ENCODE measurements at places on chromosomes 7 and 10.

GRCh38 chr7:146150153-146150552 is 33.6 kb downstream of the CNTNAP2 start:
- no peak for DNase-seq

- DNase-seq = no peak
Measured at GRCh38 chr10:9060314-9060713, 1005.8 kb downstream of the GATA3 start.

DNA sequence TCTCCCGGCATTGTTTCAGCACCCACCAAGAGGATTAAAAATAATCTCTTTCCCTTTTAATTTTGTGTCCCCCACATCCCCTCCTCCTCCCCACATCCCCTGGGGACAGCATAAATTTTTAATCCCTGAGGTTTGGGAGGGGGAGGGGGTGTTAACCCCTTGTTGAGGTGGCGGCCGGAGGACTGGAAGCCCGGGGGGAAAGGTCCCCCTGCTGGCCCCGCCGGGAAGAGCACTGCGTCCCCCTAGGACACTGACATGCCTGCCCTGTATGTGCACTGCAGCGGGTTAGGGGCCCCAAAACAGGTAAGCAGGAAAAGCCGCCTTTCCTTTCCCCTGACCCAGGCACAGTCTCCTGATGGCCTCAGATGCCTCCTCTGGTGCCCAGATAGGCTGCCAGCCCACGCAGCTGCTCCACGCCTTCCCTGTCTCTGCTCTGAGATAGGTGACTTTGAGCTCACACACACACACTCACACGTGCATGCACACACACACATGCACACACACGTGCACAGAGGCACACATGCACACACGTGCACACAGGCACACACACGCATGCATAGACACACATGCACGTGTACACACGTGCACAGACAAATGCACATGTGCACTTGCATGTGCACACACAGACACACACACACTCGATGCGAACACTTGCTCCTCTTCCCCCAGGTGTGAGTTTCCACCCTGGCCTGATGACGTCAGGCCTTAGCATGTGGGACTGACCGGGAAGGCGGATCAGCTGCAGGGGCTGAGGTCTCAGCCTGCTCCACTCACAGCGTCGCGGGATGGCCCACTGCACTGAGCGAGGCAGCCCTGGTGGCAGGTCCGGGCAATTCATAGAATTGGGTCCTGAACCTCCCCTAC is 12.3 kb downstream of the CNPY1 start:
- DNase-seq = no peak

- DNase-seq = no peak
Measured at GRCh38 chr7:149732611-149733010, 40.8 kb downstream of the ZNF467 start.

- DNase-seq = no peak
Measured at GRCh38 chr7:130966246-130967009, 232.4 kb upstream of the KLF14 start.

DNA sequence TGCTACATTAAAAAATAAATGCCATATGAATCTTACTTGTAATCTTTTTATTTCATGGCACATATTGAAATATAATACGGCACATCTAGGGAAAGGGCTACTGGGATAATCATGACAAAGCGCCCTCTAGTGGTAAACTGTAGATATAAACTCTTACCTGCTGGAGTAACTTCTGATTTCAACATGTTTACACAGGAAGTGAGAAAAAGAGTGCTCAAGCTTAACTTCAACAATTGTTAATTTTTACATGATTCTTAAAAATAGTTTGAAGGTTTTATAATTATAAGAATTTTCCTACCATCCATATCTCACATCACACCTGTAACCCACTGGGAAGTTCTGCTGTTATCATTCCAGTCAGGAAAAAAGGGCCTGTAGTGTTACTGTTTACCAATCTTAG is 2.0 kb upstream of the HEPACAM2 start:
- DNase-seq = peak; percentile 50

DNA sequence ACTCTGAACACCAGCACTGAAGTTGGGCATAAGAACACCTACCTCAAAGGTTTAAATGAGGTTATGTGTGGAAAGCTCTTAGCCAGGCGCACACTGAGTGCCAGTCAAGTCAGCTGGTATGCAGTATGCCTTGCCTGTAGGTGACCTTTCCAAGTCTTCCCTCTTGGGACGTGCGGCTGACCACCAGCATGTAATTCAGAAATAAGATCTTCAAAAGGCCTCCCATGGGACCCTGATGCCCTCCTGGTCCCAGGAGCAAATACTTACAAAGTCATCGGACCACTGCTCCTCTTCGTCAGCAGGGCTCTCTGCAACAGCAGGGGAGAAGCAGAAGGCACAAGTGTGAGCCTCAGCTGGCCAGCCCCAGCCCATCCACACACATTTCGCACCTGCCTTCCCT is 40.8 kb downstream of the BLNK start:
- DNase-seq = no peak

- no peak for DNase-seq
Measured at GRCh38 chr7:22200238-22200637, 156.7 kb downstream of the RAPGEF5 start.

- no peak for DNase-seq
Measured at GRCh38 chr7:33399528-33400213, 270.3 kb downstream of the BBS9 start.
